Activated T-cell treated with anti-CD3 and anti-CD28 coated beads, Interleukin-2, amount 50 U/mL, for 48 hours (primary cell): ENCODE measurements at places on chromosomes 5 and 9.

GRCh38 chr9:124291801-124292396, 34.1 kb downstream of the NEK6 start:
- DNase-seq, result peak; percentile 72

DNA sequence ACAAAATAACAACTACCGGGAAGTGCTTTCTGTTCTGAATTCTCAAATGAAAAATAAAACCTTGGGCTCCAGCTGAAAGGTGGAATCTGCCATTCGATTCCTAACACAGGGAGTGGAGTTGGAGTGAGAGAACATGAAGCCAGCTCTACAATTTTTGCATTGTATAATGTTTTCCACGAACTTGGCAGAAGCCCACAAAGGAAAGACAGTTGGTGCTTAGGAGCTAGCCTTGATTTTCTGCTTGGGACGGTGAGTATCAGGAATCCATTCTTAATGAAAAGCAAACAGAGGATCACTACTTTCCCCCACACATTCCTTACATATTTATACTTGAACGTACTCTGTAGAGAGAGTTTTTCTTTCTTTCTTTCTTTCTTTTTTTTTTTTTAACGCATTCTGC, 74.2 kb upstream of the FBXL7 start:
- no peak for DNase-seq

DNA sequence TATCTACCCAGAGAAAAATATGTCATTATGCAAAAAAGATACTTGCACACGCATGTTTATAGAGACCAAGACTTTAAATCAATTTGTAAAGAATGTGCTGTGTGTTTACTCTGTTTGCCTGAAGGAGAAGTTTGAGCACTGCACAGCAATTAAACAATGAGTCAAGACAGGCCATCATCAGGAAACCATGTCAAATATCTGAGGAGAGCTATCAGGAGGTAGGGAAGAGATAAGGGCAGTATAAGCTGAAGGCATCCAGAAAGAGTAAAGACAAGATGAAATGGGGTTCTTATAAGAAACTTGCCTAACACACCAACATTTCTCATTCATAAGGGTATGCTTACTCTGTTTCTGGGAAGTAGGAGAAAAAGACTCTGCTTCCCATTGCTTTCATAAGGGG, 405.8 kb upstream of the PTGER4 start:
- no peak for DNase-seq

GRCh38 chr9:97556721-97557605, 55.5 kb downstream of the TMOD1 start:
- no peak for DNase-seq

GRCh38 chr9:95572381-95573151, 55.8 kb upstream of the PTCH1 start:
- no peak for DNase-seq

DNA sequence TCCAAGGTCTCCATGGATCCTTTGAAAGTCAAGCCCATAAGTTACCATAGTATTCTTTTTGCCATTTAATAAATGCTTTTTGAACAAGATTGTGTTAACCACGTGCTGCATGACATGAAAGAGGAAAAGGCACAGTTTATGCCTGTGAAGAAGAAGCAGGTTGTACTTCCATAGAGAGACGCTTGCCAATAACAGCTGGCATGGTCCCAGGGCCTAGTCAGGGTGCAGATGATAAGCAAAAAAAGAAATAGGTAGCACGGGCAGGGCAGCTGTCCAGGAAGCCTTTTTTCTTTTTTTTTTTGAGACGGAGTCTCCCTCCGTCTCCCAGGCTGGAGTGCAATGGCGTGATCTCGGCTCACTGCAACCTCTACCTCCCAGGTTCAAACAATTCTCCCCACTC, 71.8 kb upstream of the CLINT1 start:
- no peak for DNase-seq

GRCh38 chr9:130177898-130178805, 5.9 kb downstream of the NCS1 start:
- DNase-seq, result no peak

- DNase-seq, result no peak
These were observed 408.0 kb downstream of the EBF1 start for GRCh38 chr5:158691631-158692255.

DNA sequence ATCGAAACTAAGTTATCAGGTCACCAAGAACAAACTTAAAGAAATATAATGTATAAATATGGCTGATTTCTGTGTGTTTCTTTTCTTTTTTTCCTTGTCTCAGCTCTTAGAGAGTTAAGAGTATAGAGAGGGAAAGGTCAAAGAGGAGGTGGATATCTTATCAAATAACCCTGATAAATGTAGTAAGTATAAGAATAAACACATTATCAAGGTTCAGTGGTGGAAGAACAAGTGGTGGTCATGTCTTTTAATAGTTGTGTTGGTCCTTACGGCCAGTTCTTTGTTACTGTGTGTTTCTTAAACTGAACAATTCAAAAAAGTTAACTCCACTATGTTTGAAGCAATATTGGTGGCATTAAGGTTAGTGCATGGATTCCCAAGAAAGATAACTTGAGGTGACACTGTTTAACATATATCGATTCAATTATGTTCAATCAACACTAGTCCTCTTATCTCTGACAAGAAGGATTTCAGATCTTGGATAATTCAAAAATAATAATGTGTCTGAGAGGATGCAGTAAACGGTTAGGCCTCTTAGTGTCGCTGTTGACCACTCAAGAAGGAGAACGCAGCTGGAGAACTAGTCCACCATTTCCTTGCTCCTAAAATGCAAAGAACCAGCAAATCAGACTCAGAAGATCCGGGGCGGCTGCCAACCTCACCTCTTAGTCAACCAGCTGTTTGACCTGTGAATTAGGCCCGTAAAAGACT, at the start of gene PCDHGA3:
Gene PCDHGA3 (plus strand): TSS at position 588 of the 711 bp plus-strand sequence. CDS start 205 bp downstream, outside the sequence.
- DNase-seq, result no peak

DNA sequence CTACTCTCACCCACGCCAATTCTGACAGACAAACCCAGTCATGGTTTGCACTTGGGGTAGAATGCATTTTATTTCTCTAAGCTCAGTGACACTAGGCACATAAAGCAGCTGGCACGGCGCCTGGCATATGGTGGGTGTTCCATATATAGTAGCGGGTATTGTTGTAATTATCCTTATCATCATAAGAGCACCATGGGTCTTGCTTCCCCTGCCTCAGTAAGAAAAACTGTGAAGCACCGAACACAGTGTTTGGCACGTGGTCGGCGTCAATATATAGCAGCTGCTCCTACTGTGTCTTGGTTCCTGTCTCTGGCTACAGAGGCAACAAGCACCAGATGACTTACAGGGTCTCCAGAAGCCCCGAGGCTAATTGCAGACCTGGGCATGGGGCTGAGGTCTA, 194.1 kb upstream of the PANK3 start:
- DNase-seq, result no peak

- DNase-seq, result no peak
These were observed 334.8 kb upstream of the ZNF462 start for GRCh38 chr9:106528158-106528557.

DNA sequence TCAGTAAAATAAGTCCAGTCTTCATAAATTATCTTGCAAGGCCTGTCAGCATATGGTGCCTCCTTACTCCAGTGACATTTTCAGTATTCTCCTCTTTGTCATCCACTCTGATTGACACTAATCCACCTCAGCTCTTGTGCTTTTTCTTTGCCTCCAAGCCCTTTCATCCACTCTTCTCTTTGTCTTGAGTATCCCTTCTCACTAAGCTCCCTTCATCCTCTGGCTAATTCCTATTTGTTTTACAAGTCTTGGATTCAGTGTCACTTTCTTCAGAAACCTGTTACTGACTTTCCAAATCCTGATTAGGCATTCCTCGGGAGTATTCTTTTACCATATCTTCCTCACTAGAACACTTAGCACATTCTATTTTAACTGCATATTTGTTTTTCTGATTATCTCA, 100.6 kb upstream of the VCAN start:
- DNase-seq, result no peak

- no peak for DNase-seq
These were observed 20.7 kb upstream of the LPCAT1 start for GRCh38 chr5:1544294-1544961.

DNA sequence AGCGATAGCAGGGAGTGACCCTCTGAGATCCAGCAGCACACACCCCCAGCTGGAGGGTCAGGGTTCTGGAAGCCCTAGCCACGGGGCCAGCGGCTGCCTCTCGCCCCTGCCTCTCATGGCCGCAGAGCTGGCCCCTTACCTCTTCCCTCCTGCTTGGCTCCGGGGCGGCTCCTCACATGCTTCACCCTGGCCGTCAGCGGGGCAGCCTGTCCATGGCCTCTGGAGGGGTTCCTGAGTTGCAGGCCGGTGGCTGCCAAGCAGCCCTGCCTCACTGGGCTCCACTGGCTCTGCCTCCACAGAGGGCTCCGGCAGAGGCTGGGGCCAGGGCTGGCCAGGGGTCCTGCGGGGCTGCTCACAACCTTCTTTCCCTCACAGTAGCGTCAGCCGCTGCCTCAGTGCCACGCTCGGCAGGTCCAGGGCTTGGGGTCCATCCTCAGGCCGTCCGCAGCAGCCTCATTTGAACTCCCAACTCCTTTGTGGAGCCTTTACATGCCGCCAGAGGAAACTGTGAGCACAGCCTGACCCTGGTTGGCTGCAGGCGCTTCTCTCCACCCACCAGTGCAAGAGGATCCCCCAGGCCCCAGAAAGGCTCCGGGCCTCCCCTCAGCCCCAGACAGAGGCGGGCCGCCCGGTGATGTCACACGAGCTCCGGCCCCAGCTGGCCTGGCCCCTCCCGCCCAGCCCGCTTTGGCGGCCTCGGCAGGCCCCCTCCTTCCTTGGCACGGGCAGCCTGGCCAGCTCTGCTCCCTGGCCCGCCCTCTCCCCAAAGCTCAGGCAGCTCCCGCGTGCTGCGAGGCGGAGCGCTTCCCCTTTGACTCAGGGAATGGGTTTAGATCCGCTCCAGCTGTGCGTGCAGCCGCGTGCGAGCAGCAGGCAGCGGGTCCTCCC, at the start of gene ANGPTL2:
Gene ANGPTL2 (minus strand): TSS at position 460 of the 888 bp plus-strand sequence. CDS start 13,904 bp downstream, outside the sequence.
- peak; percentile 31 for DNase-seq

- DNase-seq, result no peak
These were observed 14.1 kb upstream of the MAP1B start for GRCh38 chr5:72093217-72093616.

DNA sequence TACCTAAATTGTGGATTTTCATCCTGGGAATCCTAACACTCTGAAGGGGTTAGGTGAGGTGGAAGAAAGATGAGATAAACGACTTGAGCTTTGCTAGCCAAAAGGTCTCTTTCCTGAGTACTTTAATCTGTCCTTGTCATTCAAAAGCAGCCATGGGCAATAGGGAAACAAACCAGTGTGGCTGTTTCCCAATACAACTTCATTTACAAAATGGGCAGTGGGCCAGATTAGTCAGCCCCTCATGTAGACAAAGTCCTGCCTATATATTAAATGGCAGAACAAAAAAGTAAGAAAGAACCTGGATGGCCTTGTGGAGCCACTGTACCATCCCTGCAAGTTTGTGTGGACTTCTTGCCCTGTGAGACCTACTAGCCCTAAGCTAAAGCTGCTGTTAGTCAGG, 51.0 kb upstream of the NFIL3 start:
- DNase-seq, result no peak

GRCh38 chr9:17928228-17928627, 349.4 kb downstream of the SH3GL2 start:
- no peak for DNase-seq

DNA sequence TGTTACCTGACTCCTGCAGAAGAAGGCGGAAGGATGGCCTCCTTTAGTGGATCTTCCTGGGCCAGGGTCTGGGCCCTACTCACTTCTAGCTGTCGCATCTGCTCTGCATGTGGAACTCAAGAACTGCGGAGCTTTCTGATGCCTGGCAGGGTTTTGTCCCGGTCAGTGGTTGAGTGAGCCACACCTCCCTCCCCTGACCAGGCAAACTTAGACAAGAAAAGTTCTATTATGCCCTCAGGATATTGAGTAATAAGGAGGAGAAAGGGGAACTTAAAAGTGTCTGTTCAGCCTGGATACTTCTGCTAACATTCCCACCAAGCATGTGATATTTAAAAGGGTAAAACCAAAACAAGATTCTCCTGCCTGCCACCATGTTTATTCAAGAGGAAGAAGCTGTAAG, at the start of gene FYB1:
Gene FYB1 (minus strand): TSS at position 127 of the 400 bp plus-strand sequence. CDS start 16,603 bp downstream, outside the sequence.
- DNase-seq, result no peak

DNA sequence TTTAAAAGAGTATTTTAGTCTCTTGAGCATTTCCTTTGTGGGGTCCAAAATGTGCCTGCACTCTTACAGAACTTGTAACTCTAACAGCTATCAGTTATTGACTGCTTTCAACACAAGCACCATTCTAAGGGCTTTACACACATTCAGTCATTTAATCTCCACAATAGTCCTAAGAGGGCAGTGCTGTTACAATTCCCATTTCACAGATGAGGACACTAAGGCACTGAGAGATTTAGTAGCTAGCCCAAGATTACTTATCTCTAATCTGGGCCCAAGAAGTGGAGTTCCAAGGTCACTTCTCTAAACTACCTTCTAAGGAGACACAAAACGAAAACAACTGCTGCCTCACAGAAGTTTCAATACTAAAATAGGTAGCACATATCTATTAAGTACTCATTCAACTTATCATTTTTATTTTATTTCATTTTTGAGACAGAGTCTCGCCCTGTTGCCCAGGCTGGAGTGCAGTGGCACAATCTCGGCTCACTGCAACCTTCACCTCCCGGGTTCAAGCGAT, 275.2 kb downstream of the CWC27 start:
- no peak for DNase-seq

- no peak for DNase-seq
These were observed 178.0 kb downstream of the FSTL4 start for GRCh38 chr5:133434336-133434735.

DNA sequence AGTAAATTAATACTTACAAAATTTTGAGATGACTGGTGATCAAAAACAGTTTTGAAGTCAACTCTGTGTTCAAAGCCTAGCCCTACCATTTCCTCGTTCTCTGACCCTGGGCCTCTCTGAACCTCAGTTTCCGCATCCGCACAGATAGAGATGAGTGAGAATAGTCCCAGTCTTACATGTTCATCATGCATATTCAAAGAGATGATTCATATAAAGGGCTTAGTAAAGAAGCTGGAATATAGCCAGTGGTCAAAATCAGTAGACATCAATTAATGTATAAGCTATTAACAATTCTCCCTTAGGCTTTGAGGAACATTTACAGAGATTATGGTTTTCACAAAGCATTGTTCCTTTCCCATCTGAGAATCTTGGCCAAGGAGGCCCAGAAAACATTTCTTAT, 250.6 kb downstream of the SPOCK1 start:
- DNase-seq, result no peak

DNA sequence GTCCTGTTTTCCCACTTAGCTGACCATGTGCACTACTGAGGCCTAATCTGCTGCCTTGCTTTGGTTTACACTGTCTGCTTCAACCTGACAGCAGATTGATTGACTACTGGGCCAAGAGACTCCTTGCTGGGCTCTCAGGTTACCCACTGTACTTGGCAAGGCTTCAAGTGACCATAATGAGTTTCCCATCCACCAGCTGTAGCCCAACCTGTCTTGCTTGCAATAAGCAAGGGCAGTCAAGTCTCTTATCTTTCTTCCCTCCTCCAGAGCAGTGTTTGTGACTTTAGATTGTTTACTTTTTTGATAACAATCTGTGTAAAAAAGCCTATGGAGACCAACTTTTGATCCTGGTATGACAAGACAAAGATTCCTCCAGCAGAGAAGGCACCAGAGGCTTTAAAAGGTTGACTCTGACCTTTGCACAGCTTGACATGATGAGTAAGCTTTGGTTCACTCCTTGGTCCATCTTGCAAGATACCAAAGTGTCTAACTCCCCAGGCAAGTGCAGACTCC, 912.3 kb upstream of the SEMA6A start:
- DNase-seq, result no peak

- DNase-seq, result no peak
These were observed 21.7 kb downstream of the FER start for GRCh38 chr5:108769352-108769751.
